ENCODE measurements at places on chromosomes 1 and 21.

- DNase-seq: no peak
These were observed 231.0 kb upstream of the B3GALT2 start for GRCh38 chr1:193417403-193417802.

GRCh38 chr1:238088560-238089290, 198.0 kb upstream of the ZP4 start:
- no peak for DNase-seq

- no peak for DNase-seq
These were observed 32.8 kb upstream of the NRIP1 start for GRCh38 chr21:15097580-15097979.

DNA sequence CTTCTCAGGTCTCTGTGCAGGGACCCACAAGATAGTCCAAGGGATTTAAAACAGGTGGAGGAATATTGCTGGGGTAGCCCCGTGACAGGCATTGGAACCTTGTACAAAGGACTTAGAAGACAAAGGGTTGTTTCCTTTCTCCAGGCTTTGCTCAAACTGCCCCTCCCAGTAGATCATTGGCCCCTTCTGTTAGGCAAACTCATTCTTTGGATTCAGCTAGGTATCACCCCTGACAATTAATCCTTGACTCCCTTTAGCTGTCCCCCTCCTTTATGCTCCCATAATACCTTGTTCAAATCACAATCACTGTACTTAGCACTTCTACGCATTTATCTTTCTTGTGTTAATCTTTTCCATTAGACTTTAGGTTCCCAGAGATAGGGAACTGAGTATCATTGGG, 360.5 kb downstream of the KCNH1 start:
- DNase-seq: no peak

GRCh38 chr21:43347461-43348169, 79.3 kb downstream of the SIK1 start:
- no peak for DNase-seq

DNA sequence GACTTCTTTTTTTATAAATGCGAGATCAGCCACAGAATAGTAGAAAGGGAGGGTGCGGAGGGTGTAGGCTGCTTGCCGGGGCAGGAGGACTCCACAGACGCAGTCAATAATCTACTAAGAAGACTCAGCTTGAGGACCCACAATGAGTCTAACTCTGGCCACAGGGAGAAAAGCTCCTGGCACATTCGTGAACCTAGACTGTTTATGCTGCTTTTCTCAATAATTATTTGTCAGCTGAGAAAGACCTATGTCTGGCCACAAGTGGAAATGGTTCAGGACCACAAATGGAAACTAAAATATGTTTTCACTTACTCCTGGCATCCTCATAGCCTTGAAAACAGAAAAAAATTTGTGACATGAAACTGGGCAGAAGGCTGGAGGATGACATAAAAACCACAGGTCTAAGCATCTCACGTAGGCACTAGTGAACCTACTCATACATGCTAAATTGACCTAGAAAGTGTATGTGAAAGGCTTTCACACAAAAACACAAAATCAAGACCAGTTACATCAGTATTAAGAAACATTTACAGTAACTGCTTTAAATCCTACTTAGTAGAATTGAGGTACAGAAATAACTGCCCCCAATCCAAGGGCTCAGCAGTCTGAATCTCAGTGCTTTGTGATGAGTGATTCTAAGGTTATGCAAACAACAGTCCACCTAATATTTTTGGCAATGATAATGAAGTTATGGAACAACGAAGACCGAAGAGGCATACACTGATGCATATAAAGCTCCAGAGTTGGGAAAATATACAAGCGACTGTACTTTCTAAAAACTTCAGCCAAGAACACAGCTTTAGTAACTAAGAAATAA, 159.5 kb downstream of the SLC45A1 start:
- DNase-seq: peak; percentile 21

GRCh38 chr1:184393962-184394361, 7.1 kb downstream of the C1orf21 start:
- no peak for DNase-seq

GRCh38 chr1:27137544-27138075, 17.3 kb downstream of the SLC9A1 start:
- DNase-seq: no peak

- peak; percentile 63 for DNase-seq
These were observed 62.7 kb downstream of the SKI start for GRCh38 chr1:2290595-2291510.

GRCh38 chr1:53249706-53250105, 11.4 kb upstream of the MAGOH start:
- DNase-seq: no peak

GRCh38 chr1:175075572-175076568, 8.2 kb downstream of the TNN start:
- no peak for DNase-seq

GRCh38 chr1:14767075-14767474, 168.6 kb downstream of the KAZN start:
- no peak for DNase-seq

DNA sequence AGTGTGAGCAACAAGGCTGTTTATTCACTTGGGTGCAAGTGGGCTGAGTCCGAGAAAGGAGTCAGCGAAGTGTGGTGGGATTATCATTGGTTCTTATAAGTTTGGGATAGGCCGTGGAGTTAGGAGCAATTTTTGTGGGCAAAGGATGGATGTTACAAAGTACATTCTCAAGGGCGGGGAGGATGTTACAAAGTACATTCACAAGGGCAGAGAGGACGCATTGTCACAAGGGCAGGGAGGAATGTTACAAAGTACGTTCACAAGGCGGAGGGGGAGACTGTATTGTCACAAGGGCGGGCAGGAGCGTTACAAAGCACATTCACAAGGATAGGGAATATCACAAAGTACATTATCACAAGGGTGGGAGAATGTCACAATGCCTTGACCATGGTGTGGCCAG, 5.2 kb upstream of the TMEM183A start:
- no peak for DNase-seq

- no peak for DNase-seq
These were observed 25.4 kb upstream of the KIAA0040 start for GRCh38 chr1:175217721-175218531.

DNA sequence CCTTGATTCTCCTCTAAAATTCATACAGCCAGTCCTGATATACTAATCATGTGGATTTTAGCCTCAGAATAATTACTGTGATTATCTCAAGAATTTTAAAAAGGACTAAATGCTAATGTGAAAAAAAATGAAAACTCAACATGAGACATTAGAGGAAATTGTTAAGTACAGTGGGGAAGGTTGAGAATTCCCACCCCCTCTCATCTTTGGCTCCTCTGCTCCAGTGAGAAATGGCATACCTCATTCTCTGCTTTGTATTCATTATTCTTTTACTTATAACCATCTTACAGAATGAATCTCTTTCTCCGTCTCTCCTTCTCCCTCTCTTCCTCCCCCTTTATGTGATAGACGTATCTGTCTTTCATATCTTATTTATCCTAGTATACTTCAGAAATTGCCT, 70.9 kb downstream of the DIRAS3 start:
- no peak for DNase-seq

- DNase-seq: no peak
These were observed 189.5 kb downstream of the PLA2G4A start for GRCh38 chr1:187018291-187018690.

DNA sequence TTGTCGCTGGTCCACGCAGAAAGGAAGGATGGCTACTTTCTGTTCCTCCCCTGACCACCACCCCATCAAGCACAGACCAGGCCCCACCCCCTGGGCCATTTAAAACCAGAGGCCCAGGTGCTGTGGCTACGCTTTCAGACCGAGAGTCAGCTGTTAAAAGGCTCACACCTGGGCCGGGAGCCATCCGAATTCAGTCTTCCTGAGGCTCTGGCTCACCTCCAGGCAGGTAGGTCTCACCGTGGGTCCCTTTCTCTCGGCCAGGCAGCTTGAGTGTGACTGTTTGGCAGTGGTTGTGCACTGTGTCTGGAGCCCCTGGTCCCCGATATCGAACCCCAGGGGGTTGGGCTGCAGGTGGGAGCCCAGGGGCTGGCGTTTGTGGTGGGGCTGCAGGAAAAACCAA, 7.2 kb downstream of the ACTL8 start:
- no peak for DNase-seq

GRCh38 chr1:222390181-222390580, 157.7 kb downstream of the HHIPL2 start:
- DNase-seq: no peak

- DNase-seq: no peak
These were observed 84.8 kb downstream of the NR5A2 start for GRCh38 chr1:200112290-200112689.

- DNase-seq: no peak
These were observed 24.4 kb downstream of the SNAP47 start for GRCh38 chr1:227759341-227760300.

GRCh38 chr1:211939876-211940468, 95.4 kb downstream of the INTS7 start:
- peak; percentile 37 for DNase-seq
